Hepatocyte (in vitro differentiated cells): ENCODE measurements at places on chromosomes 11 and 22. TPM values are rescaled to one million over a fixed set of nuclear protein-coding genes. Genes with fewer than 3 reads are reported as not detected.

The KLHL22 gene
- total RNA-seq, result 32.5 and 38.0 TPM in 2 replicates

The ARHGAP1 gene
- 19.6 and 23.4 TPM in 2 replicates for total RNA-seq

The TUB gene
- 14.9 and 18.7 TPM in 2 replicates for total RNA-seq

The CRYBB3 gene
- total RNA-seq, result not detected in 2 replicates

The SLC5A4 gene
- total RNA-seq, result 0.47 TPM in 1 of 2 replicates, not detected in the other

The SOX6 gene
- 75.7 and 90.4 TPM in 2 replicates for total RNA-seq

The ART1 gene
- not detected in 2 replicates for total RNA-seq

The OR8G5 gene
- not detected in 2 replicates for total RNA-seq

The PNPLA5 gene
- total RNA-seq, result 0.57 TPM in 1 of 2 replicates, not detected in the other

GRCh38 chr11:10414659-10415058 lies 40.4 kb upstream of the AMPD3 start:
- no peak for DNase-seq

DNA sequence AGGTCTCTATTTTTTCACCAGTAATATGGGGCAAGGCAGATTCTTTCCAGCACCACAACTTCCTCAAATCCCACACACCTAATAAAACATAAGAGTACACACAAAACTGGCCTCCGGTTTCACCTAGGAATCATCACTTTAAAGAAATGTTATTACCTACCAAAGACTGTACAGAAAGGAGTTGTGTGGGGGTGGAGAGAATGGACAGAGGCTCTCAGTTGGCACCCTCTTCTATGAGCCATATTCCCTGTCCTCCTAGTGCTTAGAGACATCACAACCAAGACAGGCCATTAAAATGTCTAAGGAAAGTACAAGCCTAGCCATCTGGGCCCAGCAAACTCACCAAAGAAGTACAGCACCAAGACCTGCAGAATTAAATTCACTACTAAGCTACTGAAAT lies 56.1 kb downstream of the RBFOX2 start:
- no peak for DNase-seq

GRCh38 chr11:131145791-131146190 lies 224.6 kb upstream of the NTM start:
- DNase-seq, result no peak

DNA sequence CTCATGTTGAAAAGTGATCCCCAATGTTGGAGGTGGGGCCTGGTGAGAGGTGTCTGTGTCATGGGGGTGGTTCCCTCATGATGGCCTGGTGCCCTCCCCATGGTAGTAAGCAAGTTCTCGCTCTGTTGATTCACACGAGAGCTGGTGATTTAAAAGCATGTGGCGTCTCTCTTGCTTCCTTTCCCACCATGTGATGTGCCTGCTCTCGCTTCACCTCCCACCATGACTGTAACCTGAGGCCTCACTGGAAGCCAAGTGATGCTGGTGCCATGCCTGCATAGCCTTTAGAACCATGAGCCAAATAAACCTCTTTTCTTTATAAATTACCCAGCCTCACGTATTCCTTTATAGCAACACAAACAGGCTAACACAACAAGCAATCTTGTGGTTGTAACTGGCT lies 52.4 kb downstream of the VSIG10L2 start:
- DNase-seq, result no peak

DNA sequence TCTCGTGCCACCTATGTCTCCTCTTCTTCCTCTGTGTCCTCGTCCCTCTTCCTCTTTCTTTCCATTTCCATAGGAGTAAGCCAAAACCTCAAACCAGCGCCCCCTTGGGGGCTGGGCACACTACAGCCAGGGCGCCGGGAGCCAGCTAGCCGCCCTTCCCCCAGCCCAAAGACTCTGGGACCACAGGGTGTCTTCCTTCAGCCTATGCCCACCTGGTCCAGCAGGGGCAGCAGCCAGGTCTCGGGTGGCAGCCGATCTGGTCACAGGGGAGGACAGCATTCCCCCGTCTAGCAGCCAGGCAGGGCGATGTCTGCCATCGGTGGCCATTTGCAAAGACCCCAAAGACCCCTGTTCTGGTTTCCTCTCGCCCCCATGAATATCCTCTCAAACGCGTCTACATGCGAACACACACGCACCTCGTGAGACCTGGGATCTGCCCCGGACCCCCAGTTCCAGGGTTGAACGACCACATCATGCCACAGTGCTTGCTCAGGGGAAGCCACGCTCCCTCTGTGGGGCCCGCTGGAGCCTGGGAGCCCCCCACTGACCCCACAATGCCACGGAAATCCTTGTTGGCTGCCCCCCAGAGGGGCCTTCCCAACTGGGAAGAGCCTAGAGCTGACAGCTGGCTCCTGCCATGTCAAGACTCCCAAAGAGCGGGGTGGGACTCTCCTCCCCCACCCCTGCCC lies 546.0 kb upstream of the CCDC179 start:
- no peak for DNase-seq

- no peak for DNase-seq
Observed at GRCh38 chr11:47051217-47051616, 114.7 kb downstream of the CSTPP1 start.

DNA sequence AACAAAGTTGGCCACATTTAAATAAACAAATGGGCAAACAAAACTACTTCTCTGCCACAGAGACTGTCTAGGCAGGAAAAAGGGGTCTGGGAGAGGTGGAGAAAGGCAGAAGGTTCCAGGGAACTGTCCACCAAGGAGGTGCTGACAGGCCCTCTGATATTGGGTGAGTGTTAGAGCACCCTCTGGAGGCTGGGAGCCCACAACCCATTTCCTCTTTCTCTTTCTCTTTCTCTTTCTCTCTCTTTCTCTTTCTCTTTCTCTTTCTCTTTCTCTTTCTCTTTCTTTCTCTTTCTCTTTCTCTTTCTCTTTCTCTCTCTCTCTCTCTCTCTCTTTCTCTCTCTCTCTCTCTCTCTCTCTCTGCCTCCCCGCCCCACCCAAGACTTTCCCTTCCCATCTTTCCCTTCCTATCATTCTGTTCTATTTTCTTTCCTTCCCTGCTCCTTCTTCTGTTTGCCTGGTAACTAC lies 912.8 kb downstream of the DLG2 start:
- peak; percentile 83 for DNase-seq

GRCh38 chr11:56848141-56848809 lies 99.8 kb upstream of the OR9G4 start:
- no peak for DNase-seq

- no peak for DNase-seq
Observed at GRCh38 chr22:30887453-30887852, 81.1 kb downstream of the MORC2 start.

DNA sequence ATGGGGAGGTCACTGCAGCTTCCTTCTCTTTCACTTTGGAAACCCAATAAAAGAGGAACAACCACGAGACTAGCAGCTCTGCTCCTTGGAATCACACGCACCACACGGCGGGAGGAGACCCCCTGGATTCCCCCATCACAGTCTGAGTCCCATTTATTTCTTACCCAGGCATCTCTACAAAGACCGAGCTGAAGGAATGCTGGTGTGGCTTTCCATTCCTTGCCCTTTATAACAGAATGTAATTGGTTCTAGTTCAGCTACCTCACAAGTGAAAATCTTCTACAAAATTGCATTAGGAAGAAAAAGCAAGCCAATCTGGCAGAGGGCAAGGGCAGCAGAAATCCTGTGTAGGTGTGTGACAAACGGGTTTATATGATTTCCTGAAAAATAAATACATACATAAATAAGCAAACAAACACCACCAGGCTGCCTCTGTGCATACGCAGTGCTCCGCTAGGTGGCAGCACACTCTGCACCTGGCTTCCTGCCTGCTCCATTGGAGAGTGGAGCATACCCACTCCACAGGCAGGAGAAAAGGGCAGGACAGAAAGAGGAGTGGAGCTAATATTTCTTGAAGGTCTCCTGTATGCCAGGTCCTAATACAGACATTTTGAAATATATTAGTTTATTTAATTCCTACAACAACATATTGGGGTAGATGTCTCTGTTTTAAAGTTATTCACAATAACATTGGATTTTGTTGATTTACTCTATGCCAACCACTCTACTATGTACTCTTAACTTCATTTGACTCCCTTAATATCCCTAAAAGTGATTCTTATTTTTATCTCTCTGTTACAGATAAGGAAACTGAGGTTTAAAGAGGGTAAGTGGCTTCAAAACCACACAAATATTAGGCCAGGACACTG lies 673.1 kb downstream of the KCNA4 start:
- peak; percentile 81 for DNase-seq

- no peak for DNase-seq
Observed at GRCh38 chr22:28241656-28242290, 322.7 kb upstream of the PITPNB start.

- DNase-seq, result no peak
Observed at GRCh38 chr11:2827256-2827655, 58.3 kb downstream of the CDKN1C start.

GRCh38 chr11:61887839-61888494 lies 3.4 kb downstream of the FADS3 start:
- DNase-seq, result no peak

- no peak for DNase-seq
Observed at GRCh38 chr11:66111158-66111557, 41.1 kb downstream of the PACS1 start.

DNA sequence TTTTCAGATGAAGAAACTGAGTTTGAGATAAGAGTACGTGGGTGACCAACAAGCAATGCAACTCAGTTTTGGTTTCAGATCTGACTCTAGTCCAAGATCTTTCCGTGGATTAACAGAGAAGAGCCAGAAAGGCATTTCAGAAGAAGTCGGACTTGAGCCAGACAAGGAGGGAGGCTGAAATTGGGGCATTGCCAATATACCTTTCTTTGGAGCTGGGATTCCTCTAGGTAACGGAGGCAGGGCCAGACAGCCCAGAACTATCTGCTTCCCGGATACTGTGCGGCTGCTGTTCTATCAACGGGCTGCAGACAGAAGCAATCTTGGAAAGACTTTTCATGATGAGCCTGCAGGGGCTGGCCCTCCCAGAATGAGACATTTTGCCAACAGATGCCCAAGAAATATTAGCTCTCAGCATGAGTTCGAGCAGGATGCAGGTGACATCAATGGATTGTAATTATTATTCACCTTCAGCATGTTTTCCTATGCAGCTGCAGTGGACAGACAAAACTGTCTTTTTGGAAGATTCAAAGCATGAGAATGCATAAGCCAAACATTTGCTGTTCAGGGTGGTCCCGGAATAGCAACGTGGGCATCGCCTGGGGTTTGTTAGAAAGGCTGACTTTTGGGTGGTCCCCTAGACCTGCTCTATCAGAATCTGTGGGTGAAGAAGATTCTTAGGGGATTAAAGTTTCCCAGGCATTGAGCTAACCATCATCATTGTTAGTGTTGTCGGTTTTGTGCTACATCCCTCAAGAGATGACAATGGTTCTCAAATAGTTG lies 95.7 kb downstream of the SCN3B start:
- no peak for DNase-seq
